ENCODE measurements at places on chromosomes 5 and 9. TPM values are rescaled to one million over a fixed set of nuclear protein-coding genes. Genes with fewer than 3 reads are reported as not detected.

SLC36A2 gene
- total RNA-seq = not detected

PRSS3 gene
- total RNA-seq = 55.5 TPM

TICAM2 gene
- total RNA-seq = 3.3 TPM

ATP6V1G1 gene
- total RNA-seq = 138 TPM

WDR31 gene
- 2.1 TPM for total RNA-seq

FSTL4 gene
- total RNA-seq = not detected

FCN2 gene
- total RNA-seq = not detected

PCDHB12 gene
- 0.25 TPM for total RNA-seq

DMAC1 gene
- total RNA-seq = 8.6 TPM

MOB3B gene
- under 0.01 TPM for total RNA-seq

SLC1A1 gene
- total RNA-seq = 38.7 TPM

HSPB3 gene
- 0.37 TPM for total RNA-seq

EIF4E1B gene
- not detected for total RNA-seq

ASPN gene
- 19.8 TPM for total RNA-seq

TRIP13 gene
- total RNA-seq = 26.2 TPM

STPG3 gene
- total RNA-seq = not detected

ZDHHC11B gene
- 0.26 TPM for total RNA-seq

IFNK gene
- not detected for total RNA-seq

PCDHA13 gene
- 0.19 TPM for total RNA-seq

CATSPER3 gene
- 0.25 TPM for total RNA-seq

PCDHB10 gene
- 0.66 TPM for total RNA-seq

DBH gene
- not detected for total RNA-seq

FOXE1 gene
- total RNA-seq = not detected

All from aortic smooth muscle cell (primary cell).